ENCODE measurements at places on chromosomes 1 and 21. TPM values are rescaled to one million over a fixed set of nuclear protein-coding genes. Genes with fewer than 3 reads are reported as not detected.
A peak's percentile ranks its signal among the peaks of the same experiment; 100 is the strongest.

The AGT gene
- polyA plus RNA-seq, result 2,582 TPM

The EPS8L3 gene
- 0.38 TPM for polyA plus RNA-seq

The CLCA1 gene
- not detected for polyA plus RNA-seq

The KCNK1 gene
- 2.5 TPM for polyA plus RNA-seq

DNA sequence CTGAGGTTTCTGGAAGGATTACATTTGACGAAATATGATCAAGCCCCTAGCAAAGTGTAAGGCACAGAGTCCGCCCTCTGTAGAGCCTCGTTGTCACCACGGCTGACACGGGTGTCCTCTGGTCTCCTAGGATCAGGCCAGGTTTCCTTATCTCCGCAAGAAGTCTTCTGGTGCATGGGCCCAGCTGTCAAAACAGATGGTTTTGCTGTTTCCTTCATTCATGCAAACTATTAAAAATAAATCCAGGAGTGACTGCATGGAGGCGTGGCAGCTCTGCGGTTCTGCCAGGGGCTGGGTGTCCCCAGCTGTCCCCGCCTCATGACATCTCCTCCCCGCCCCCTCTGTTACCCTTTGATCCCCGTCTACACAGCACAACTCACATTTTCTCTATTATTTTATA is 209.0 kb downstream of the DYRK1A start:
- H3K27me3 ChIP-seq, result no peaks in the 10 kb centered on the region
- no peaks in the 10 kb centered on the region for H3K4me1 ChIP-seq
- no peak overlapping the region for H3K27ac ChIP-seq

DNA sequence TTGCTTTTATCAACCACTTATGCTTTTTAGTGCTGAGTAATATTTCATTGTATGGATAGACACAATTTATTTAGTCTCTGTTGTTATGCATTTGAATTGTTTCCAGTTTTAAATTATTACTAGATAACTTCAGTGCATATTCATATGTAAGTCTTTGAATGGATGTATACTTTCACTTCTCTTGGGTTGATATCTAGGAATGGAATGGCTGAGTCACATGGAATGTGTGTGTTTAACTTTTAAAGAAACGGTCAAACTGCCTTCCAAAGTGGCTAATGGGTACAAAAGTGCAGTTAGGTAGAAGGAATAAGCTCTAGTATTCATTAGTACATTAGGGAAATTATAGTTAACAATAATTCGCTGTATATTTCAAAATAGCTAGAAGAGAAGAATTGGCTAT is 82.4 kb downstream of the NPHS2 start:
- no peak for DNase-seq
- H3K4me3 ChIP-seq, result no peak overlapping the region
- no peak overlapping the region for H3K27ac ChIP-seq
- no peaks in the 10 kb centered on the region for H3K27me3 ChIP-seq

DNA sequence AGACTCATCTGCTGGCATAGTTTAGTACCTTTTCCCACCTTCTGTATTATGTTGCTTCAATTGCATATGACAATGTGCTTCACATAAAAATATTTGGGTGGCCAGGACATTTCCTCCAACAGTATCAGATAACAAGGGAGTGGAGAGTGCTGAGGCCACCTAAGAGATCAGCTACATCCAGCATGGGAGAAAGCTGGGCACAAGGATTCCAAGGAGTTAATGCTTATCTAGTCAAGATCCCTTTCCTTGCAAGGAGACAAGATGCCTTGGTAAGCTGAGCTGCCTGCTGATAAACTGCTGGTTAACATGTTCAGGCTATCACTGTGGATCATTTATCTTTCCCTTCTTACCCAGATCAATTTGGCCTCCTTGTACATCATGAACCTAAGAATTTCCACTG is 5.4 kb downstream of the TACSTD2 start:
- no peaks in the 10 kb centered on the region for H3K27me3 ChIP-seq
- no peak overlapping the region for H3K27ac ChIP-seq
- H3K4me3 ChIP-seq, result no peak overlapping the region
- no peaks in the 10 kb centered on the region for H3K36me3 ChIP-seq

DNA sequence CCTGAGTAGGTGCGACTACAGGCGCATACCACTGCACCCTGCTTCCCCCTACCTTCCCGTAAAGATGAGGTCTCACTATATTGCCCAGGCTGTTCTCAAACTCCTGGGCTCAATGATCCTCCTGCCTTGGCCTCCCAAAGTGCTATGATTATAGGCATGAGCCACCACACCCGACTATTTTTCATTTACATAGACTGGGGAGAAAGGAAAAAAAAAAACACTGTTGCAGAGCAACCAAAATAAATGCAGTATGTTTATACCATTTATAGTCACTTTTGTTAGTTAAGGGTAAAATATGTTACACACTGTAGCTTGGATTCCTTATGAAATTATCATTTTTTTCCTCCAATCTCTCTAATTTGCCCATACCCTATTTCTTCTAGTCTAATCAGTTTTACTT is 35.2 kb upstream of the RGS8 start:
- no peaks in the 10 kb centered on the region for H3K27me3 ChIP-seq
- no peak overlapping the region for H3K27ac ChIP-seq
- H3K4me3 ChIP-seq, result no peak overlapping the region
- no peaks in the 10 kb centered on the region for H3K36me3 ChIP-seq
- no peaks in the 10 kb centered on the region for H3K4me1 ChIP-seq

- H3K4me3 ChIP-seq, result no peak overlapping the region
- no peak for DNase-seq
- H3K4me1 ChIP-seq, result no peaks in the 10 kb centered on the region
- no peak overlapping the region for H3K27ac ChIP-seq
- H3K27me3 ChIP-seq, result no peaks in the 10 kb centered on the region
Measured at GRCh38 chr21:30831194-30831765, 1.7 kb upstream of the KRTAP7-1 start.

DNA sequence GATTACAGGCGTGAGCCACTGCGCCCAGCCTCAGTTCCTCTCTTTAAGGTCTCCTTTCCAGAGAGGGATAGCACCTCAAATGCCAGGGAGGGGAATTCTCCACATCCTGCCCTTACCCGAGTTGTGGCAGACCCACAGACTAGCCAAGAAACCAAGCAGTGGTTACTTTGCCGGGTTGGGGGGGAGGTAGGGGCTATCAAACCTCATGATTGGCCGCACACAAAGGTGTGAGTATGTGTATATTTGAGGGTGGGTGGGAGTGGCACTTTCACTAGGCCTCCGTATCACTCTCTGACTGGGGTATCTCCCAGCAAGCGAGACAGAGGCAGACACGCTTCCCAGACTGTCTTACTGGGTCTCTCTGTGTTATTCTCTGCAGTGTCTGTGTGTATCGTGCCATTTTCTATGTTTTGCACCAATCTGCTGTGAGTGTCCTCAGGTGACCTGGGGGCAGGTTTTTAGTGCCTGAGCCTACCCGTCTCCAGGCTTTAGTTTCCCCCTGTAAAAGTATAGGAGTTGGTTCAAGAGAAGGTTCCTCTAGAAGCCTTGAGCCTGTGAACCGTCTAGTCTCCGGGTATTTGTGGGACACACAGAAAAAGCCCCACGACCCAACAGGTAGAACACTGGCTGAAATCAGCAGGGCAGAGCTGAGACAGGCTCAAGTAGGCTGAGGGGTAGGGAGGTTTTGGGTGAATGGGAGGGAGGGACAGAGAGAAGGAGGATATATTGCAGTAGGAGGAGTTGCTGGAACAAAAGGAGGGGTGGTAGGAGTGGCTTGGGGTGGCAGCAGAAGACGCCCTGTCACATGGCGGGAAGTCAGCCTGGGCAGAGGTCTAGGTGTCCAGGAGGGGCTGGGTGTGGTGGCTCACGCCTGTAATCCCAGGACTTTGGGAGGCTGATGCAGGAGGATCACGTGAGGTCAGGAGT is 10.3 kb downstream of the LMNA start:
- no peaks in the 10 kb centered on the region for H3K36me3 ChIP-seq
- H3K4me3 ChIP-seq, result no peak overlapping the region
- H3K4me1 ChIP-seq, result peaks cover 29% of the 10 kb centered on the region
- H3K27me3 ChIP-seq, result no peaks in the 10 kb centered on the region
- DNase-seq, result no peak

DNA sequence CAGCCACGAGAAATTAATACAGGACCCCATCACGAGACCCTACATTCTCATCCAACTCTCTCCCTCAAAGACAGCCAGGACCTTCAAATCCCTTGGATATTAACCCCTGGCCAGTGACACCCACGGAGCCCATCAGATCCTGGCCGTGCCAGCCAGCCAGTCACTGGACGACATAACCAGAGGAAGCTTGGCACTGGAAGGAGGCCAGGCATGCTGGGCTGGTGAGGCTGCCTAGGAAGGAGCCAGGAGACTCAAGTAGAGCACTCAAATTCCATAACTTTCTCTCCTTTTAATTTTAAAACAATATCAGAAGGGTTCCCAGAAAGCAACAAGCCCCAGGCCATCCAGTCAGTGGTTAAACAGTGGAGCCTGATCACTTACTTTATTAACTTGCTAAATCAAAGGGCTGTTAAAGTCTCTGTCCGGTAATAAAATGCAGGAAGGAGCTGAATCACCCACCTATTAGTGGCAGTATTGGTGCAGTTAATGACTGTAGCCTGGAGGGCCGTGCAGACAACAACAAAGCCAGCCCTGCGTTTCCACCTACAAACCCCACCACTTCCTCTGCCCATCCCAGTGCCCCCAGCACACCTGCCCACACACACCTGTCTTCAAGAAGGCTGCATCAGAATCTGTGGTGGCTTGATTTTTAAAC is 78.0 kb downstream of the HIVEP3 start:
- DNase-seq, result no peak
- H3K27ac ChIP-seq, result no peak overlapping the region
- no peaks in the 10 kb centered on the region for H3K27me3 ChIP-seq
- H3K36me3 ChIP-seq, result no peaks in the 10 kb centered on the region

DNA sequence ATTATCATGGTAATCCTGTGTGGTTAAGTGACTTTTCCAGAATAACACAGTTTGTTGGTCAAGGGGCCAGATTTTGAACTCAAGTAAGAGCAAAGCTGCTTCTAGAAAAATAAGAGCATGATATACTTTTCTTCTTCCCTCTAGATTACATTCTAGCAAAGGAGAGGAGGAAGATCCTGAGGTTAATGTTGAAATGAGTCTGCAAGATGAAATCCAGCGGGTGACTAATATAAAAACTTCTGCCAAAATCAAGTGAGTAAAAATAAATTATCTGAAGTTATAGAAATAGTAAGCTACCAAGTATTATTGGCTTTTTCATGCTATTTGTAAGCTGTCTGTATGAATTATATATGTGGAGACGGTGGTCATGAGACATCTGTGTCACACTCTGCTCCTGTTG is 12.8 kb downstream of the WDR3 start:
- H3K4me3 ChIP-seq, result no peak overlapping the region
- H3K27ac ChIP-seq, result no peak overlapping the region
- no peak for DNase-seq

- no peak overlapping the region for H3K27ac ChIP-seq
- H3K27me3 ChIP-seq, result peaks cover 2% of the 10 kb centered on the region
- H3K4me1 ChIP-seq, result no peaks in the 10 kb centered on the region
- no peaks in the 10 kb centered on the region for H3K36me3 ChIP-seq
Measured at GRCh38 chr1:187267827-187268226, 439.1 kb downstream of the PLA2G4A start.

GRCh38 chr1:171917331-171917730 is 76.0 kb downstream of the DNM3 start:
- no peak overlapping the region for H3K4me3 ChIP-seq
- no peak overlapping the region for H3K27ac ChIP-seq
- no peaks in the 10 kb centered on the region for H3K27me3 ChIP-seq
- H3K36me3 ChIP-seq, result no peaks in the 10 kb centered on the region
- no peaks in the 10 kb centered on the region for H3K4me1 ChIP-seq

- no peak for DNase-seq
- no peak overlapping the region for H3K27ac ChIP-seq
- H3K4me3 ChIP-seq, result no peak overlapping the region
- H3K27me3 ChIP-seq, result no peaks in the 10 kb centered on the region
Measured at GRCh38 chr1:12442217-12442616, 175.8 kb downstream of the DHRS3 start.

DNA sequence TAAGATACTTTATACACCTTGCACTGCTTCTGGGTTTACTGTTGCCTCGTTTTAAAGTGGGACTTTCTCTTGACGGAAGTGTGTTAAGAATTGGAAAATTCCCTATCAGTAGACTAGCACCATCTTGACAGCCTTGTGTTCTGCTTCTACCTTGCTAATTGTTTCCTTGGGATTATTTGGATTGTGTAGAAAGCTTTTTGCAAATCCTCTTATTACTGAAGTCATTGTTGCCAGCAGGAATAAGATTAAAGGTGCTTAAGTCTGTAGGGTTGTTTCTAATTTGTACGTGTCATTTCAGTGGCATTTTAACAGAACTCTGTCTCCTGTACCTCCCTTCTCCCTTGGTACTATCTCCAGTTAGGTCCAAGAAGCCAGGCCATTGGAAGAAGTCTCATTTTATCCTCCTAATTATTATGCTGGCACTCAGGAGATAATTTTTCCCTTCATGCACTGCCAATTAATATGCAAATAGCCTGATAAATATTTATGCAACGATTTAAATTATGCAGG is 107.7 kb downstream of the POU2F1 start:
- no peak for DNase-seq
- peaks cover 3% of the 10 kb centered on the region for H3K4me1 ChIP-seq
- H3K27ac ChIP-seq, result no peak overlapping the region

GRCh38 chr1:119549719-119550132 is 42.7 kb downstream of the HSD3B1 start:
- no peaks in the 10 kb centered on the region for H3K36me3 ChIP-seq
- H3K4me1 ChIP-seq, result peaks cover 13% of the 10 kb centered on the region
- H3K4me3 ChIP-seq, result no peak overlapping the region
- H3K27me3 ChIP-seq, result no peaks in the 10 kb centered on the region
- peak; percentile 44 for DNase-seq

- H3K27me3 ChIP-seq, result no peaks in the 10 kb centered on the region
- no peak overlapping the region for H3K27ac ChIP-seq
- no peaks in the 10 kb centered on the region for H3K36me3 ChIP-seq
- no peak overlapping the region for H3K4me3 ChIP-seq
Measured at GRCh38 chr21:41865002-41865777, 14.0 kb downstream of the PRDM15 start.

DNA sequence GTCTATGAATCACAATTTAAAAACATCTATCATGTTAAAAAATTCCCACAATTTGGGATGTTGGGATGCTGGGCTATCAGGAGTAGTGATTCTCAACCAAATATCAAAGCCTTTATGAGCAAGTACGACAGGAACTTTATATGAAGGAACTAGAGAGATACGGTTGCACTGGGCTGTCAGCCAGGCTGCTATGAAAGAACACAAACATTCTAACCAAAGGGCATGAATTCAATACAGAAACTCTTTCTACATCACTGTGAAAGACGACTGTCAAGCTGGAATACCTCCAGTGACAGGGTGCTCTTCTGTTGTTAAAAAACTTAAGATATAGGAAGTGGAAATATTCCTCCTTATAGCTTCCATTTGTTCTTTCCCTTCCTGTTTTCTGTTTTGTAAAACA is 9.8 kb downstream of the CACNA1E start:
- H3K27me3 ChIP-seq, result peaks cover 9% of the 10 kb centered on the region
- DNase-seq, result no peak
- H3K27ac ChIP-seq, result no peak overlapping the region
- H3K4me3 ChIP-seq, result no peak overlapping the region

GRCh38 chr21:45088729-45089128 is 14.3 kb downstream of the ADARB1 start:
- H3K27ac ChIP-seq, result no peak overlapping the region
- no peaks in the 10 kb centered on the region for H3K36me3 ChIP-seq
- no peaks in the 10 kb centered on the region for H3K4me1 ChIP-seq
- DNase-seq, result no peak
- H3K27me3 ChIP-seq, result no peaks in the 10 kb centered on the region

GRCh38 chr1:52551507-52552235 is 1.2 kb downstream of the TUT4 start:
- peaks cover 2% of the 10 kb centered on the region for H3K4me1 ChIP-seq
- H3K36me3 ChIP-seq, result no peaks in the 10 kb centered on the region
- no peak for DNase-seq
- peak overlapping the region; percentile 92 for H3K27ac ChIP-seq
